Renal pelvis (tissue), 12 donors: ENCODE measurements at places on chromosomes 4 and X.

GRCh38 chr4:73127839-73128453, 58.4 kb upstream of the COX18 start:
- no peak for DNase-seq

GRCh38 chrX:46882266-46882665, 30.0 kb upstream of the JADE3 start:
- no peak for DNase-seq

DNA sequence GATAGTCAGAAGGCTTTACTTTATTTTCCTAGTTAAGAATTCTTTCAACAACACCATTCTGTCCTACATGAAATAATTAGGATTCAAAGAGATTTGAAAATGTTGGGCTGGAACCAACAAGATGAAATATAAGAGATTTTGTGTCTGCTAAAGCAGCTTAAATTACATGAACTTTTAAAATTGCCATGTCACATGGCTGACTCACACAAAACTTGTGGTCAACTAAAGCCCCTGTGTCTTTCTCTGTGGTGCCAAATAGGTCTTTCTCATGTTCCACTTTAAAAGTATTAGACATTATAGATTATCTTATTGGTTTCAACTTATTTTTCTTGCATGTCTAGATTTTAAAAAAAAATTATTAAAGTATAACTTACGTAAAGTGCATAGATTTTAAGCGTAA, 60.8 kb upstream of the FHL1 start:
- no peak for DNase-seq

DNA sequence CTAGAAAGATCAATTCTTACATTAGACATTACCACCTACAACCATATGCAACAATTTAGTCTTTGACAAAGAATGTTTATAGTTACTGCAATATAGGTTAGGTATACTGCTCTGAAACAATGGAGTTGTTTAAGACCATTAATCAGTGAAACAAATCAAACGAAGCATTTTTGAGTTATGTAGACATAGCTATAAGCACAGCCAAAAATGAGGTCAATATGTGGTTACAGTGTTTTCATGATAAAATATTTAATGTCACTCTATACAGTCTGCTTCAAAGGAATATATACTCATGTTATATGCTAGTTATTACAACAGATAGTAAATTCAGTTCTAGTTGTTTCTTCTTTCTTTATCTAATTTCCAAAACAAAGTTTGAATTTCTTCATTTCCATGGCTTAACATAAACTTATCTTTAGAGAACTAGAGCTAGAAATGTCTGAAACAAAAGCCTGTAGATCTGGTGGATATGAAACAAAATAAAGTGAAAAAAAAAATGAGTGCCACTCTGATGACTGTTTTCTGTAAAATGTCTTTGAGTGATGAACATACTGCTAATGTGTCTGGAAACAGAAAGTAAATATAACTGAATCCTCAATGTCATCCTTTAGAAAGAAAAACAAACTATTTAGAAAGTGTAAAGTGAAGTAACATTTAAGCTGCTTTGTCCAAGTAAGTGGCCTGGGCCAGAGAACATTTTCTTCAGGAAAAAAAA, 809.0 kb downstream of the FAT4 start:
- DNase-seq: no peak
